ENCODE measurements at places on chromosomes 2 and 18. TPM values are rescaled to one million over a fixed set of nuclear protein-coding genes. Genes with fewer than 3 reads are reported as not detected.
A peak's percentile ranks its signal among the peaks of the same experiment; 100 is the strongest.

- DNase-seq, result no peak
Observed at GRCh38 chr18:62876111-62876510, 160.8 kb downstream of the PHLPP1 start.

- no peak for DNase-seq
Observed at GRCh38 chr2:54561010-54561409, 104.9 kb downstream of the SPTBN1 start.

DNA sequence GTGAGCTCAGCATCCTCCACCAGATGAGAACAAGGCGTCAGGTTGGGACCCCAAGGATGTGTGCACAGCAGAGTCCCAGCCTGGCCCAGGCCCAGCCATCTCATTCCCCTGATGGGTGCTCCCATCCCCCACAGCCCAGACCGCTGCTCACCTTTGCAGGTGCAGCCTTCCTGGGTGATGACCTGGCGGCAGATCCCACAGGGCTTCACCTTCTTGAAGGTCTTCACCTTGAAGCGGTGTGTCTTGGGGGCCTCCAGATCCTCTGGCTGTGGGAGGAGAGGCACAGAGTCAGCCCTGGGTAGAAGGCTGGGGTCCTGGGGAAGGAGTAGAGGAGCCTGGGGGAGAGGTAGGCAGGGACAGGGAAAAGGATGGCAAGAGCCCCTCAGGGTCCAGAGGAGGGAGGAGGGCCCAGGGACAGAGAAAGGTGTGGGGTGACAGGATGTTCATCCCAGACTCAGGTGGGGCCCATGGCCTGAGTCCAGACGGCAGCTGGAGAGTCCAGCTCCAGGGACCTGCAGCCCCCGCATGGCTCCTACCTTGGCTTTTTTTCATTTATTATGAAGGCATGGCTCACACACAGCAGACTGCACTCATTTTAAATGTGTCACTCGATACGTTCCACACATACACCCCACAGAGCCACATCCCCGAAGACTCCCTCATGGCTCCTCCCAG is 11.9 kb downstream of the TNS1 start:
- peak; percentile 42 for DNase-seq

- no peak for DNase-seq
Observed at GRCh38 chr2:205372141-205372540, 310.2 kb upstream of the NRP2 start.

- no peak for DNase-seq
Observed at GRCh38 chr2:133608291-133608690, 40.0 kb upstream of the NCKAP5 start.

Gene CD28
- polyA plus RNA-seq, result 0.14 TPM

Gene SCN3A
- polyA plus RNA-seq, result 0.54 TPM

Gene LIMS3
- 2.0 TPM for polyA plus RNA-seq

Gene EFEMP1
- polyA plus RNA-seq, result 131 TPM

Gene NLRC4
- 0.41 TPM for polyA plus RNA-seq

All from right cardiac atrium (tissue), 5 donors.